ENCODE measurements at places on chromosomes 1 and 21. TPM values are rescaled to one million over a fixed set of nuclear protein-coding genes. Genes with fewer than 3 reads are reported as not detected.

DNA sequence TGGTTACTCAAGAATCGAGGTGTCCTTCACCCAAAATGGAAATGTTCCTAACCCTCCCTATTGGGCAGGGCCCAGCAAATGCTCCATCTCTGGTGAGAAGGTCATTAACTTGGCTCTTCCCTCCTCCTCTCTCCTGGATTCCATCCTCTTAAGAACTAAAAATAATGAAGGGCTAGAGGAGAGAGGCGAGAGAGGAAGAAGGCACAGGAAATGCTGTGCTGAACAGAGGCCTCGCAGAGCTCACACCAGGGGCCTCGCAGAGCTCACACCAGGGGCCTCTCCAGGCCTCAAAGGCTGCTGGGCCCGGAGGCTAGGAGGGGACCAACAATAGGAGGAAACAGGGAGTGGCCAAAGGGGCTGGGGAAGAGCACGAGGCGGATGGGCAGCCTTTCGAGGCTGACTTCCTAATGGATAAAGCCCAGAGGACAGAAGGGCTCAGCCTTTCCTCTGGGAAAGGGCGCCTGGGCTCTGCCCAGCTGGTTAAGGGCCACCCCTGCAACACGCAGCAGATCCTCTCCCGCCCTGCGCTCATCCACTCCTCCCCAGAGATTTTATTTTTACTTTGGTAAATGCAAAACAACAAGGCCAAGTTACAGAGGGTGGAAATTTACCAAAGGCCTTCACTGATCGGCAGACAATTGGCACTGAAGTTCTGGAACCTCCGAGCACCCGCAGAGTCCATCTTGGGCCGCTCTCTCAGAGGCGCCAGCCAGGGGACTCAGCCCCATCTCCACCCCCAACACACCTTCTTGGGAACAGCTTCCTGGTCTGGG is 78.5 kb downstream of the ITPKB start:
- no peak for DNase-seq
- no peaks in the 10 kb centered on the region for H3K27me3 ChIP-seq
- H3K4me3 ChIP-seq: no peak overlapping the region
- H3K4me1 ChIP-seq: no peaks in the 10 kb centered on the region
- no peak overlapping the region for H3K27ac ChIP-seq

DNA sequence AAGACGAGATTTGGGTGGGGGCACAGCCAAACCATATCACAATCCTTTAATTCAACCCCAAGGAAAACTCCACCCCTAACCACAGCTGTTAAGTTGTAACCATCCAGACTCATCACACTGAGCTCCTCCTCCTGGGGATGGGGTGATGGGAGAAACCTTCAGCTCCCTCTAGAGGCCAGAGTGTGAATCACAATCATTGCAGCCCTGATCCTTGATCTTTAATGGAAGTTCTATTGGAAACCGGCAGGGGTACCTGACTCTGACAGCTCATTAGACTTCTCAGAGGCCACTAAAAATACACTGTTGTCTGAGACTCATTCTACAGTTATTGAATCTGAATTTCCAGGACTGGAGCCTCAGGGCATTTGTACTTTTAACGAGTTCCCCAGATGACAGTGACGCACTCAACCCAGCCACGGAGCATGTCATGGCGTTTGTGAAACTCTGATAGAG is 127.2 kb downstream of the IGSF21 start:
- H3K27ac ChIP-seq: no peak overlapping the region
- no peak overlapping the region for H3K4me3 ChIP-seq
- no peaks in the 10 kb centered on the region for H3K4me1 ChIP-seq
- no peak for DNase-seq
- peaks cover 5% of the 10 kb centered on the region for H3K27me3 ChIP-seq

GRCh38 chr1:85596947-85597346 is 16.4 kb downstream of the CCN1 start:
- no peaks in the 10 kb centered on the region for H3K27me3 ChIP-seq
- H3K27ac ChIP-seq: peak overlapping the region; percentile 58
- H3K36me3 ChIP-seq: no peaks in the 10 kb centered on the region
- no peak overlapping the region for H3K4me3 ChIP-seq
- H3K4me1 ChIP-seq: peaks cover 19% of the 10 kb centered on the region

GRCh38 chr1:211495584-211495983 is 3.6 kb upstream of the RD3 start:
- H3K27ac ChIP-seq: no peak overlapping the region
- H3K4me3 ChIP-seq: no peak overlapping the region
- H3K27me3 ChIP-seq: no peaks in the 10 kb centered on the region
- H3K4me1 ChIP-seq: no peaks in the 10 kb centered on the region

DNA sequence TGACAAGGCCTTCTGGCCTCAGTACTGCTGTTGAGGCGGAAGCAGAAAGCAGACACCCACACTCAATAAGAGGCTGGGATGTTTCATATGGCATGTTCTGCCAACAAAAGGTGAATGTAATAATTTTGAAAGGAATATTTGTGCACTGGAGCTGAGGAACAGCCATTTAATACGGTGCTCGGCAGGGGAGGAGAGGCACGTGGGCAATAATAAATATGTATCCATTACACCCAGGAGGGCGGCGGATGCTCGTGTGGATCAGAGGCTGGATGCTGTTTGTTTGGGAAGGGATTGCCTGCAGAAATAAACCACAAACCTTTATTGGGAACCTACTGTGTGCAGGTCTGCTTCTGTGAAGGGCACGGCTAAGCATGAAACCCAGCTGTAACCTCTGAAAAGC is 92.0 kb downstream of the VWA5B1 start:
- no peaks in the 10 kb centered on the region for H3K36me3 ChIP-seq
- H3K4me3 ChIP-seq: no peak overlapping the region
- DNase-seq: no peak

GRCh38 chr1:15005116-15005515 is 148.4 kb upstream of the TMEM51 start:
- DNase-seq: no peak
- no peak overlapping the region for H3K4me3 ChIP-seq
- H3K27ac ChIP-seq: no peak overlapping the region
- no peaks in the 10 kb centered on the region for H3K36me3 ChIP-seq

- no peaks in the 10 kb centered on the region for H3K36me3 ChIP-seq
- DNase-seq: no peak
- no peak overlapping the region for H3K4me3 ChIP-seq
- no peaks in the 10 kb centered on the region for H3K27me3 ChIP-seq
- H3K27ac ChIP-seq: no peak overlapping the region
- no peaks in the 10 kb centered on the region for H3K4me1 ChIP-seq
Measured at GRCh38 chr1:197783510-197783948, 8.2 kb upstream of the DENND1B start.

GRCh38 chr1:155858800-155859233 is 550 bp upstream of the SYT11 start:
- H3K36me3 ChIP-seq: peaks cover 4% of the 10 kb centered on the region
- H3K27me3 ChIP-seq: no peaks in the 10 kb centered on the region
- DNase-seq: no peak
- peak overlapping the region; percentile 62 for H3K4me3 ChIP-seq
- H3K4me1 ChIP-seq: peaks cover 12% of the 10 kb centered on the region
- peak overlapping the region; percentile 91 for H3K27ac ChIP-seq

DNA sequence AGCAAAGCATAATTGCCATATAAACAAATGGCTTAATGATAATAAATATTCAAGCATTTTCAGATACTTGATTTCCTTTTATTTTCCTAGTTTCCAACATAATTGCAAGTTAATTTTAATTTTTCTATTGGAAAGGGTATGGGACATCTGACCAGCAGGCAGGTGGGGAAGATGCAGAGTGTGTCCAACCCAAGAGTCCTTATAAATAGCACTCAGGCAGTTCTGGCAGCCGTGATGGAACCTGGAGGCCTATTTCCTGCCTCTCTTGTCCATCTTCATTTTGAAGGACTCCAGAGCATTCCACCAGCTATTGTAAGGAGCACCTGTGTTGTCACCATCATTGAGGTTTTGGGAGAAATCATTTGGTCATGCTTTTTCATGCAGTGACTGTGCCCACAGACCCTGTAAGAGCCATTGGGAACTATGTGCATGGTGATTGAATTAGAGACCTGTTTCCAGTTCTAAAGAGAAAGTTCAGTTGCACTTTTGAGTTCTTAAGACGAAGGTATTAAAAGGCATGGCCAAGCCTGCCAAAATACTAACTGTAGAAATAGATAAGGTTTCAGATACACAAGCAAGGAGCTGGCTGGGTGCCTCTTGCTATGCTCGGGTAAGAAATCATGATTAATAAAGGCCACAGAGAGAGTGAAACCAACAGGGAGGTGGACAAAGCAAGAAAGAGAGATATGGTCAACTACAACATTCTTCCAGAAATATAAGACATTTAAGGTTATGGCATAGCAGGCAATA is 92.3 kb downstream of the SPATA46 start:
- peaks cover 23% of the 10 kb centered on the region for H3K4me1 ChIP-seq
- no peak overlapping the region for H3K4me3 ChIP-seq
- DNase-seq: no peak
- H3K27ac ChIP-seq: peak overlapping the region; percentile 0
- no peaks in the 10 kb centered on the region for H3K27me3 ChIP-seq

GRCh38 chr1:53198241-53198651 is 1.6 kb downstream of the CPT2 start:
- H3K27me3 ChIP-seq: no peaks in the 10 kb centered on the region
- H3K4me1 ChIP-seq: peaks cover 15% of the 10 kb centered on the region
- peak overlapping the region; percentile 97 for H3K27ac ChIP-seq
- no peak for DNase-seq
- H3K36me3 ChIP-seq: peaks cover 7% of the 10 kb centered on the region

DNA sequence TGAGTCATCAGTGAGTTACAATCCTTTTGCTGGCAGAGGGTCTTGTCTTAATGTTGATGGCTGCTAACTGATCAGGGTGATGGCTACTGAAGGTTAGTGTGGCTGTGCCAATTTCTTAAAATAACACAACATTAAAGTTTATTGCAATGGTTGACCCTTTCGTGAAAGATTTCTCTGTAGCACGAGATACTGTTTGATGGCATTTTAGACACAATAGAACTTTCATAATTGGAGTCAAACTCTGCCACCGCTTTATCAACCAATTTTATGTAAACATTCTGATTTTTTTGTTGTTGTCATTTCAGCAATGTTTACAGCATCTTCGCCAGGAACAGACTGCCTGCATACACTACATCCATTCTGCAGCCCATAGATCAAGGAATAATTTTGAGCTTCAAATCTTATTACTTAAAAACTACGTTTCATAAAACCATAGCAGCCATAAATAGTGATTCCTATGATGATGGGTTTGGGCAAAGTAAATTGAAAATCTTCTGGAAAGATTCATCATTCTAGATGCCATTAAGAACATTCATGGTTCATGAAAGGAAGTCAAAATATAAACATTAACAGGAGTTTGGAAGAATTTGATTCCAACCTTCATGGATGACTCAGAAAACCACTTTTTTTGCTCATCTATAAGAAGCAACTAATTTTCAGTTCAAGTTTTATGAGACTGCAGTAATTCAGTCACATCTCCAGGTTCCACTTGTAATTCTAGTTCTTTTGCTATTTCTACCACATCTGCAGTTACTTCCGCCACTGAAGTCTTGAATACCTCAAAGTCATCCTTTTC is 85.9 kb downstream of the TYW3 start:
- no peaks in the 10 kb centered on the region for H3K36me3 ChIP-seq
- H3K27me3 ChIP-seq: no peaks in the 10 kb centered on the region
- H3K4me3 ChIP-seq: no peak overlapping the region
- no peaks in the 10 kb centered on the region for H3K4me1 ChIP-seq

GRCh38 chr1:50841791-50842387 is 118.2 kb downstream of the FAF1 start:
- no peaks in the 10 kb centered on the region for H3K4me1 ChIP-seq
- no peak for DNase-seq
- H3K36me3 ChIP-seq: no peaks in the 10 kb centered on the region
- H3K27ac ChIP-seq: no peak overlapping the region
- H3K4me3 ChIP-seq: no peak overlapping the region
- H3K27me3 ChIP-seq: no peaks in the 10 kb centered on the region

DNA sequence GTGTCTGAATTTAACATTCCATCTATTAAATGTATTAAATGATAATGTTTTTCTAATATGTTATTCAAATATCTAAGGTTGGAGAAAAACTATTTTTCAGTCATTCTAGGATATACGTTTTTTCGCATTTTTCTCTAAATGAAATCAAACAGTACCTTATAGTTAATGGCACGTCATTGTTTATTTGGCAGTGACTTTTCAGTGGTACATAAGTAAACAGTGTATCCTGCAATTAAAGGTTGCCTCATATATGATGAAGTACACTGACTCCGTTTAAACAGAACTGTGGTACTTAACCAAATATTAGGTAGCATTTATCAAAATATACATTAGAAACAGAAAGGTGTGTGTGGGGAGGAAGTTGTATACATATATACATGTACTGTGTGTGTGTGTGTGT is 79.2 kb downstream of the EPS15 start:
- H3K4me1 ChIP-seq: no peaks in the 10 kb centered on the region
- no peak overlapping the region for H3K27ac ChIP-seq
- H3K4me3 ChIP-seq: no peak overlapping the region
- H3K36me3 ChIP-seq: peaks cover 10% of the 10 kb centered on the region
- no peaks in the 10 kb centered on the region for H3K27me3 ChIP-seq

- no peak for DNase-seq
- H3K4me1 ChIP-seq: no peaks in the 10 kb centered on the region
- no peaks in the 10 kb centered on the region for H3K36me3 ChIP-seq
- H3K27ac ChIP-seq: no peak overlapping the region
- no peaks in the 10 kb centered on the region for H3K27me3 ChIP-seq
Measured at GRCh38 chr1:196440711-196441110, 167.5 kb downstream of the KCNT2 start.

DNA sequence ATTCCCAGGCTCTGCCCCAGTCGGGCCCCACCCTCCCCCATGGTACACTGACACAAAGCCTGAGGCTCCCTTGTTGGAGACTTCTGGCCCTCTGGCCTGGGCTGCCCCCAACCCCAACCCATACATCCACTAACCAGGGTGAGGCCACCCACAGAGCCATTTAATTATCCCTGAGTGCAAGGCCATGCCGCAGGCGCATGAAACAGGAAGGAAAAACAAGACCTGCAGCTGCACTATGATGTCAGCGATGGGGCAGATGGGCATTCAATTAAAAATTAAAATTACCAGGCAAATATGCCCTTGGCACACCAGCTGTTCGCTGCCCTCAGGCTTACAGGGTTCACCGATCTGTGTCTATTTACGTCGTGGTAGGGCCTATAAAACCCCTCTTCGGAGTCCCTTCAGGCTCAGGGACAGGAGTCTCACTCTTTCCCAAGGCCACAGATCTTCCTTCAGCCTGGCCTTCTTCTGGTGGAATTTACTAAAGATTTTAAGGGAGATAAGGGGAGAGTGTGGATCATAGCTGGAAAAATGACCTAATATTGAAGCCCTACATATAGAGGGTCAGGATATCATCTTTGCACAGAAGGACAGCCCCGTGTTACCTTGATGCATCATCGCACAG is 29.6 kb upstream of the RGS16 start:
- no peaks in the 10 kb centered on the region for H3K4me1 ChIP-seq
- no peaks in the 10 kb centered on the region for H3K27me3 ChIP-seq
- no peak overlapping the region for H3K27ac ChIP-seq
- no peak for DNase-seq
- H3K36me3 ChIP-seq: no peaks in the 10 kb centered on the region

- peaks cover 18% of the 10 kb centered on the region for H3K27me3 ChIP-seq
- no peaks in the 10 kb centered on the region for H3K36me3 ChIP-seq
- no peak overlapping the region for H3K27ac ChIP-seq
- H3K4me3 ChIP-seq: no peak overlapping the region
- peaks cover 18% of the 10 kb centered on the region for H3K4me1 ChIP-seq
Measured at GRCh38 chr1:152052606-152053005, 15.8 kb upstream of the S100A11 start.

Gene AXDND1
- total RNA-seq: 0.31 TPM

Gene OR2L13
- not detected for total RNA-seq

Gene EYA3
- 17.5 TPM for total RNA-seq

Gene EXTL1
- 0.10 TPM for total RNA-seq

Measured in Panc1 (cell line).